ENCODE measurements at places on chromosomes 4 and X. TPM values are rescaled to one million over a fixed set of nuclear protein-coding genes. Genes with fewer than 3 reads are reported as not detected.

MAGIX gene
- 1.7 TPM for total RNA-seq

ARHGAP6 gene
- under 0.01 TPM for total RNA-seq

TEC gene
- 1.0 TPM for total RNA-seq

FRG2 gene
- total RNA-seq = not detected

NHSL2 gene
- under 0.01 TPM for total RNA-seq

GLRA2 gene
- not detected for total RNA-seq

THAP6 gene
- 18.2 TPM for total RNA-seq

GAGE2A gene
- total RNA-seq = not detected

HTN3 gene
- total RNA-seq = not detected

ASB5 gene
- total RNA-seq = not detected

DLG3 gene
- total RNA-seq = 0.93 TPM

SGMS2 gene
- total RNA-seq = 32.3 TPM

CXorf49 gene
- total RNA-seq = not detected

NEIL3 gene
- 17.6 TPM for total RNA-seq

CDKN2AIP gene
- 9.8 TPM for total RNA-seq

SLC25A6 gene
- total RNA-seq = 157 TPM

HNRNPD gene
- total RNA-seq = 15.8 TPM

ADGRG2 gene
- under 0.01 TPM for total RNA-seq

PDZD4 gene
- 1.4 TPM for total RNA-seq

SHROOM4 gene
- 4.5 TPM for total RNA-seq

MAGEA4 gene
- total RNA-seq = not detected

HSD17B13 gene
- not detected for total RNA-seq

All from melanocyte of skin (primary cell).